ENCODE measurements at places on chromosomes 7 and 10.

GRCh38 chr7:83652481-83652880 lies 3.5 kb upstream of the SEMA3E start:
- no peak for DNase-seq

DNA sequence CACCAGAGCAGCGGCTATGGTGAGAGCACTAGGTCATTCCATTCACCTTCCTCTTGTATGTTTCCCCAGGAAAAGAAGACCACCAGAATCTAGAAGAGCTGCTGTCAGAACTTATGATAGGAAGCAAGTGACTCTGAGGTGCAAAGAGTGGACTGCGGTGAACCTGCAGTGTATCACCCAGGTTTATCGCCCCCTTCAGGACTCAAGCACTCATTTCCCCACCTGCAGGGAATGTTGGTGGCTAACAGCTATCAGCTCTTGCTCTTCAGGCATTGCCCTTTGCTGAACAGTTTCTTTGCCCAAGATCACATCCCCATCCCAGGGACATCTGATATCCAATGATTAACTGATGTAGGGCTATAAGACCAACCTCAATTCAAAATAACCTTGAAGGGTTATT lies 66.3 kb upstream of the IL6 start:
- DNase-seq, result no peak

DNA sequence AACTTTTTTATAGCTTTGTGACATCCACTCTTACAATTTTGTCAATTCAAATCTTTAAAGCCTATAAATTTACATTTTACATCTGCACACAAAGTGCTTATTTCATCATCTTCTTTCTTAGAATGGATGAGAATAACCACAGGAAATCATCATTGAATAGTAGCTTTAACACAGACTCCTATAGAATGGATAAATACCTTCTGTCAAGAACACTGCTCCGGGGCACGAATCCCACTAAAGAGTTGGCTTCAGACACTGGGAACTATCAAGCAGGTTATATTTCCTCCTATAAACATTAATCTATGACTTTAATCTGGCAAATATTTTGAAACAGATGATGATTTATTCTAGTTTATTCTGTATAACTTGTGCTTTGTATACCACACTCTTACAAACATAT lies 269.7 kb upstream of the TPK1 start:
- DNase-seq, result no peak

GRCh38 chr10:97849687-97850402 lies at the start of gene GOLGA7B:
Gene GOLGA7B, plus strand, starts transcription at chr10:97849843. Its CDS starts 461 bp downstream, at chr10:97850304.
- DNase-seq, result peak; percentile 7

- peak; percentile 37 for DNase-seq
These were observed 12.3 kb downstream of the NOD1 start for GRCh38 chr7:30466266-30466665.

GRCh38 chr7:64938540-64938939 lies 35.5 kb downstream of the ZNF273 start:
- DNase-seq, result no peak

- no peak for DNase-seq
These were observed 36.9 kb upstream of the VSIR start for GRCh38 chr10:71810048-71810750.

GRCh38 chr10:23399701-23400144 lies 39.2 kb upstream of the OTUD1 start:
- peak; percentile 79 for DNase-seq

GRCh38 chr10:7491949-7492659 lies 81.3 kb upstream of the SFMBT2 start:
- no peak for DNase-seq

- no peak for DNase-seq
These were observed 78.3 kb downstream of the WIPF3 start for GRCh38 chr7:29884399-29885272.

- DNase-seq, result peak; percentile 93
These were observed 10.6 kb downstream of the VIM start for GRCh38 chr10:17238445-17239291.
